ENCODE measurements at places on chromosomes 7 and 10.
A peak's percentile ranks its signal among the peaks of the same experiment; 100 is the strongest.

- no peak for DNase-seq
These were observed 44.2 kb upstream of the DPYSL4 start for GRCh38 chr10:132142396-132143161.

DNA sequence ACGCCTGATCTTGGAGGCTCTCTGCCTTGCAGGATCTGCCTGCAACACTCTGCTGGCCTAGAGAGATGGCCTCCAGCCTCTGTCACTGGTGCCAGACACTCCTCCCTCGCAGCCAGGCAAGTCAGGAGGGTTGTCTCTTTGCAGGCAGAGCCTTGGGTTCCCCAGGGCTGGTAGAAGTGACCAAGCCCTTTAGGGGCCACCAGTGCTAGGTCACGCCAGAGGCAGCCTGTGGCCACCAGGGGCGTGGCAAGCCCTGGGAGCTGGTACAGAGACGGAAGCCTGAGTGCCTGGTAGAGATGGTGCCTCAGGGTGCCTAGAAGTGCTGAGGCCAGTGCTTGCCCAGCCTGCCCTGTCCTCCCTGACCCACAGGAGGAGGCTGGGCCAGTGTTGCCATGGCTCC is 9.1 kb downstream of the ADCYAP1R1 start:
- no peak for DNase-seq

DNA sequence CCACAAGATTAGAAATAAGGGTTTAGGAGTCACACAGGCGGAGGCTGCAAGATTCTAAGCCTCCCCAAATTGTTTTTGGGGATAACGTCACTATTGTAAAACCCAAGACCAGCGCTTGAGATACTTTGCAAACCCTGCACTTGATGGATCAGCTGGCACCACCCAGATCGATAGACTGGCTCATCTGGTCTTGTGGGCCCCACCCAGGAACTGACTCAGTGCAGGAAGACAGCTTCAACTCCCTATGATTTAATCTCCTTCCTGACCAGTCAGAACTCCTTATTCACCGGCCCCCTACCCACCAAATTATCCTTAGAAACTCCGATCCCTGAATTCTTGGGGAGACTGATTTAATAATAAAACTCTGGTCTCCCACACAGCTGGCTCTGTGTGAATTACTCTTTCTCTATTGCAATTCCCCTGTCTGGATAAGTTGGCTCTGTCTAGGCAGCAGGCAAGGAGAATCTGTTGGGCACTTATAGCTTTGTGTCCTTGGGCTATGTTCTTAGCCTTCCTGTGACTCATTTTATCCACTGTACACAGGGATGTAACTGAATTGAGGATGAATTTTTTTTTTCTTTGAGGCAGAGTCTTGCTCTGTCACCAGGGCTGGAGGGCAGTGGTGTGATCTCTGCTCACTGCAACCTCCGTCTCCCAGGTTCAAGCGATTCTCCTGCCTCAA is 64.4 kb upstream of the CARD11 start:
- DNase-seq: no peak

GRCh38 chr10:1198453-1199344 is 142.5 kb downstream of the WDR37 start:
- peak; percentile 31 for DNase-seq

DNA sequence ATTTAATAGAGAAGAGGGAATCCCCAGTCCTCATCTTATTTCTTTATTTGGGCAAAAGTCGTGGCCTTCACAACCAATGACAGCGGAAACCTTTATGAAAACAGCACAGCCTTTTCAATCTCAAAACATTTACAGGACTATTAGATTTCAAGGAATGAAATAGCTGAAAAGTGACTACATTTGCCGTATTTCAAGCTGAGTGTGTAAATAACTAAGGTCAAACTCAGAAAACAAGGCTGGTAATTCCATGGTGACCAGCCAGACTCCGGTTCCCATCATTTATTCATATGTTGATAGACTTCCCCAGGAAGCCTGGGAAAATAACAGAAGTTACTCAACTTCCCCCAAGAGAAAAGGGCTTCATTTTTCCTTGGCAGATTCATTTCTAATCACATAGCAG is 457.3 kb upstream of the NFE2L3 start:
- no peak for DNase-seq
